ENCODE measurements at places on chromosomes 3 and 15. TPM values are rescaled to one million over a fixed set of nuclear protein-coding genes. Genes with fewer than 3 reads are reported as not detected.

GRCh38 chr3:61889259-61889658 is 327.9 kb downstream of the PTPRG start:
- no peaks in the 10 kb centered on the region for H3K4me1 ChIP-seq
- no peak overlapping the region for H3K4me3 ChIP-seq
- DNase-seq, result no peak
- H3K27me3 ChIP-seq, result no peaks in the 10 kb centered on the region
- H3K36me3 ChIP-seq, result no peaks in the 10 kb centered on the region

GRCh38 chr15:48717458-48717857 is 71.9 kb upstream of the FBN1 start:
- peaks cover 29% of the 10 kb centered on the region for H3K36me3 ChIP-seq
- DNase-seq, result no peak
- no peaks in the 10 kb centered on the region for H3K27me3 ChIP-seq

GRCh38 chr3:14562121-14562890 is 22.2 kb upstream of the GRIP2 start:
- no peak for DNase-seq
- no peaks in the 10 kb centered on the region for H3K4me1 ChIP-seq
- H3K36me3 ChIP-seq, result no peaks in the 10 kb centered on the region

Gene CCDC33
- not detected for total RNA-seq

- H3K4me1 ChIP-seq, result no peaks in the 10 kb centered on the region
- H3K4me3 ChIP-seq, result no peak overlapping the region
- no peaks in the 10 kb centered on the region for H3K36me3 ChIP-seq
- H3K27me3 ChIP-seq, result no peaks in the 10 kb centered on the region
- DNase-seq, result no peak
These were observed 235.1 kb downstream of the CD47 start for GRCh38 chr3:107855710-107856109.

GRCh38 chr3:41502023-41502422 is 302.7 kb downstream of the CTNNB1 start:
- H3K4me1 ChIP-seq, result no peaks in the 10 kb centered on the region
- H3K27ac ChIP-seq, result no peak overlapping the region
- H3K4me3 ChIP-seq, result no peak overlapping the region
- no peaks in the 10 kb centered on the region for H3K36me3 ChIP-seq
- DNase-seq, result no peak
- H3K27me3 ChIP-seq, result no peaks in the 10 kb centered on the region

- no peak for DNase-seq
- H3K27ac ChIP-seq, result no peak overlapping the region
- H3K4me1 ChIP-seq, result no peaks in the 10 kb centered on the region
- no peaks in the 10 kb centered on the region for H3K36me3 ChIP-seq
- peaks cover under 1% of the 10 kb centered on the region for H3K27me3 ChIP-seq
- H3K4me3 ChIP-seq, result no peak overlapping the region
These were observed 293.3 kb downstream of the MEX3B start for GRCh38 chr15:81752546-81752942.

DNA sequence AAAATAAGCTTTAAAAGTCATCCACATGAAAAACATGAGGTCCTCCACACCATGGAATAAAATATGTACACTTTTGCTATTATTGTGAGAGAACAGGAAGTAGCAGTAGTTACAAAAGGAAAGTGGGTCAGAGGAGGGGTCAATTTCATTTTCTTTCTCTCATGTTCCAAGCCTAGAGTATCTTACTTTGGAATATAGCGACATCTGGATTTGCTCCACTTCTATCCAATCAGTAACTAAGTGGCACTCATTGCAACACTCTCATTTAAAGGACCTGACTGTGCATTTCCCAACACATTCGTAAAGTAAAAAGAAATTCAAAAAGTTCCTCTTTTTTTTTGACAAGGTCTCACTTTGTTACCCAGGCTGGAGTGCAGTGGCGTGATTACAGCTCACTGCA is 637.3 kb downstream of the TUSC7 start:
- H3K4me1 ChIP-seq, result no peaks in the 10 kb centered on the region
- H3K4me3 ChIP-seq, result no peak overlapping the region
- H3K36me3 ChIP-seq, result no peaks in the 10 kb centered on the region
- H3K27me3 ChIP-seq, result no peaks in the 10 kb centered on the region

Gene ZNF80
- total RNA-seq, result 0.33 TPM

DNA sequence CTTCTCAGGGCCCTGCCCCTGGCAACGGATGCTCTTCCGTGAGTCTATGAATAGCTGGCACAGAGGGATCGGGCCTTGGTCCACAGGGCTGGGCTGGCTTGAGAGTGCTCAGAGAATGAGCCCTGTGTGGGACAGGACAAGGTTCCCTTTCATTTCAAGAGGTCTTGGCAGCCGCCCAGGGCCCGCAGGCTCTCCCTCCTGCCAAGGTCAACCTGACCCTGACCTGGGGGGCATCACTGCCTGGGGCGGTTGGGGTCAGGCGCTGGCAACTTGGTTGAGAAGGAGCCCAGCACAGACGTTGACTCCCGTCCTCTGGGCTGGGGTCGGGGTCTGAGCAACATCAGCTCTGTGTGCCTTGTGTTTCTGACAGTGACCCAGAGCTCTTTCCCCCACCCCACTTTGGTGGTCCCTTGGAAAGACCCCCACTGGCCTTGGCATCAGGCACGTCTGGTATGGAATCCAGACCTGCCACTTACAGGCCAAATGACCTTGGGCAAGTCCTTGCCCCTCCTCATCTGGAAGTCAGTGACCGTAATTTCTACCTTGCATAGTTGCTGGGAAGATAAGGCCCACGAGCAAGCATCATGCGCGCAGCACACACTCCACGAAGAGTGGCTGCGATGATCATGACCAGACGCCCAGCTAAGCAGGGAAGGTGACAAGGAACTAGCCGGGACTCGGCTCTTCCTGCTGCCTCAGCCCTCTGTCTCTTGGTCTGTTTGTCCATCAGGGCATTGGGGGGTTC is 36.4 kb downstream of the EPHB3 start:
- H3K4me3 ChIP-seq, result no peak overlapping the region
- DNase-seq, result no peak
- no peak overlapping the region for H3K27ac ChIP-seq
- H3K4me1 ChIP-seq, result peaks cover 8% of the 10 kb centered on the region
- H3K27me3 ChIP-seq, result peaks cover 19% of the 10 kb centered on the region

DNA sequence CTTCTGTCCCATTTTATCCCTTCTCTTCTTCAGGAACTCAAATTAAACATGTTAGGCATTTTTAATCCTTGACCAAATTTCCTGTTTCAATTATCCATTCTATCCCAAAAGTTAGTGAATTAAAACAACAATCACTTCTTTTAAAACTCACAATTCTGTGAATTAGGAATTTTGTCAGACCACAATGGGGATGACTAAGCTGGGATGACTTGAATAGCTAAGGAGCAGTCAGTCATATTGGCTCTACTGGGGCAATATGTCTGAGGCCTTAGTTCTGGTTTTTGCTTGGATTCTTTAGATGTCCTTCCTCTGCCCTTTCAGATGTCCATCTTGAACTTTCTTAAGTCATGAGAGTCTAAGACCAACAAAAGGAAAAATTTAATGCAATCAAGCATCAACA is 178.2 kb upstream of the TGFBR2 start:
- H3K27me3 ChIP-seq, result no peaks in the 10 kb centered on the region
- no peak for DNase-seq
- no peaks in the 10 kb centered on the region for H3K36me3 ChIP-seq
- no peaks in the 10 kb centered on the region for H3K4me1 ChIP-seq
- no peak overlapping the region for H3K27ac ChIP-seq

DNA sequence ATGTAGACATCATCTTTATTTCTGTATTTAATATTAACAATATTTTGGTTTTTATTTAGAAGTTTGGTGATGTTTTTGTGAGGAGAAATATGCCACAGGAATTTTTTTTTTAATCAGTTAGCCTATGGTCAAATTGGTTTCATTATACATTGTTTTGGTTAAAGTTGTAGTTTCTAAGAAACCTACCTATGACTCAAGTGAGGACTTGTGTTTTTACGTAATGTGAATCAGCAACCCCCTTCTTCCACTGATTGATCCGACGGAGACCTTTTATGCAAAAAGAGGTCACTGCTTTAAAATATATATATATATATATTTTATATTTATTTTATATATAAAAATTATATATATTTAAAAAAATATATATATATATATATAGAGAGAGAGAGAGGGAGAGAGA is 698.1 kb downstream of the FHIT start:
- H3K27me3 ChIP-seq, result no peaks in the 10 kb centered on the region
- no peaks in the 10 kb centered on the region for H3K36me3 ChIP-seq
- H3K4me1 ChIP-seq, result peaks cover 3% of the 10 kb centered on the region
- H3K4me3 ChIP-seq, result no peak overlapping the region
- H3K27ac ChIP-seq, result no peak overlapping the region
- no peak for DNase-seq

- H3K4me1 ChIP-seq, result peaks cover 3% of the 10 kb centered on the region
- no peak overlapping the region for H3K4me3 ChIP-seq
- DNase-seq, result no peak
- no peak overlapping the region for H3K27ac ChIP-seq
- no peaks in the 10 kb centered on the region for H3K36me3 ChIP-seq
These were observed 51.7 kb downstream of the CLDN11 start for GRCh38 chr3:170470063-170471016.
